ENCODE measurements at places on chromosomes 13 and 19. TPM values are rescaled to one million over a fixed set of nuclear protein-coding genes. Genes with fewer than 3 reads are reported as not detected.

DNA sequence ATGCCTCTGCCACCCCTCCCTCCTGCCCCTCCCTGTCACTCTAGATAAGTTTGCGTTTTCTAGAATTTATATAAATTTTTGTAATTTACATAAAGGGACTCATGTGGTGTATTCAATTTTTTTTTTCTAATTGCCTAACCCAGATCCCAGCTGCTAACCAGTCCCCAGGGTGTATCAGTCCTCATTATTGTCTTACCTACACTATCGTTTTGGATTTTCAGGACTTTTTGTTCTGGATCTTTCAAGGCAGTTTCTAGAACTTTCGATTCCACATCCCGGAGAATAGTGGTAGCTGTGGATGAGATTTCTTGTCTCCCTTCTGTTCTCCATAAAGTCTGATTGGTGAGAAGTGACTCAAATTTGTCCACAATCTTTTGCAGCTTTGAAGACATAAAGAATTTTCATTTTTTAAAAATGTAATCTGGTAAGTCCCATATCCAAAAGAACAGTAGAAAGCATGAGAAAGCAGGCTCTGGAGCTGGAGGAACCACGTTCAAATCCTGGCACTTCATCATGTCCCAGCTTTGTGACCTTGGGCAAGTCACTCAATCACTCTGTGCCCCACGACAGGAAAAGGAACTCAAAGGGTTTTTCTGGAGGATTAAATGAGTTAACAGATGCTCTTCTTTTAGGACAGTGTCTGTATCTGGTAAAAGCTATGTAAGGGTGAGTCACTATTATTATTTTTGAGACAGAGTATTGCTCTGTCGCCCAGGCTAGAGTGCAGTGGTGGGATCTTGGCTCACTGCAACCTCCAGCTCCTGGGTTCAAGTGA is 19.7 kb downstream of the ADGRE3 start:
- H3K4me3 ChIP-seq, result no peak overlapping the region
- no peak overlapping the region for H3K27ac ChIP-seq
- no peak for DNase-seq

- no peaks in the 10 kb centered on the region for H3K36me3 ChIP-seq
- no peaks in the 10 kb centered on the region for H3K27me3 ChIP-seq
- no peaks in the 10 kb centered on the region for H3K4me1 ChIP-seq
- no peak for DNase-seq
- no peak overlapping the region for H3K27ac ChIP-seq
- no peak overlapping the region for H3K4me3 ChIP-seq
Observed at GRCh38 chr13:25733001-25733491, 318.8 kb downstream of the SHISA2 start.

- H3K27ac ChIP-seq, result no peak overlapping the region
- no peaks in the 10 kb centered on the region for H3K4me1 ChIP-seq
- no peak overlapping the region for H3K4me3 ChIP-seq
- H3K36me3 ChIP-seq, result peaks cover 79% of the 10 kb centered on the region
Observed at GRCh38 chr19:45820413-45821102, 5.5 kb upstream of the RSPH6A start.

DNA sequence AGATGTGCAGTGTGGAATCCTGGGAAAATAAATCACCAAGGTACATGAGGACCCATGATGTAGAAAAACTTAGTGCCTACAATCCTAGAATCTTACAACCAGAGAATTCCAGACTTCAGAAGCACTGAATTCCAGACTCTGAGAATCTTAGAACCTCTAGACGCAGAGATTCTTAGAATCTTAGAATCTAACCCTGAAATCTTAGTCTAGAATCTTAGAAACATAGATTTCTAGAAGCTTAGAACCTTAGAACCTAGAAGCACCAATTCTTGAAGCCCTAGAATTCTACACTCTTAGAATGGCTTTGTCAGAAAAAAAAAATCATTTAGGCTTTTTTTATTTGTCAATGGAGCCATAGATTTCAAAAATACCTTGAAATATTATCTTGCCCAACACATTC is 6.0 kb downstream of the CEACAM16 start:
- no peaks in the 10 kb centered on the region for H3K36me3 ChIP-seq
- DNase-seq, result no peak
- no peak overlapping the region for H3K27ac ChIP-seq
- no peaks in the 10 kb centered on the region for H3K4me1 ChIP-seq
- H3K27me3 ChIP-seq, result no peaks in the 10 kb centered on the region

- no peaks in the 10 kb centered on the region for H3K36me3 ChIP-seq
- DNase-seq, result no peak
- no peak overlapping the region for H3K4me3 ChIP-seq
- H3K27ac ChIP-seq, result no peak overlapping the region
Observed at GRCh38 chr19:9721861-9722260, 46.7 kb downstream of the ZNF846 start.

- peaks cover 72% of the 10 kb centered on the region for H3K4me1 ChIP-seq
- no peak overlapping the region for H3K4me3 ChIP-seq
- H3K27ac ChIP-seq, result no peak overlapping the region
- no peaks in the 10 kb centered on the region for H3K36me3 ChIP-seq
Observed at GRCh38 chr19:16591803-16592556, 19.8 kb upstream of the SLC35E1 start.

GRCh38 chr19:1136201-1136600 is 32.4 kb downstream of the GPX4 start:
- H3K36me3 ChIP-seq, result peaks cover 48% of the 10 kb centered on the region
- peaks cover 58% of the 10 kb centered on the region for H3K4me1 ChIP-seq
- H3K4me3 ChIP-seq, result no peak overlapping the region
- peak overlapping the region; percentile 99 for H3K27ac ChIP-seq
- DNase-seq, result no peak

FAM83E gene
- total RNA-seq, result 50.0 TPM

GNG7 gene
- 5.7 TPM for total RNA-seq

PRR36 gene
- 1.2 TPM for total RNA-seq

CAPNS1 gene
- 688 TPM for total RNA-seq

ASF1B gene
- total RNA-seq, result 10.5 TPM
